ENCODE measurements at places on chromosomes 12 and 14.

- no peak for DNase-seq
Measured at GRCh38 chr14:76576047-76576741, 185.1 kb upstream of the VASH1 start.

GRCh38 chr12:105204916-105205315 lies 31.1 kb downstream of the APPL2 start:
- DNase-seq = no peak

DNA sequence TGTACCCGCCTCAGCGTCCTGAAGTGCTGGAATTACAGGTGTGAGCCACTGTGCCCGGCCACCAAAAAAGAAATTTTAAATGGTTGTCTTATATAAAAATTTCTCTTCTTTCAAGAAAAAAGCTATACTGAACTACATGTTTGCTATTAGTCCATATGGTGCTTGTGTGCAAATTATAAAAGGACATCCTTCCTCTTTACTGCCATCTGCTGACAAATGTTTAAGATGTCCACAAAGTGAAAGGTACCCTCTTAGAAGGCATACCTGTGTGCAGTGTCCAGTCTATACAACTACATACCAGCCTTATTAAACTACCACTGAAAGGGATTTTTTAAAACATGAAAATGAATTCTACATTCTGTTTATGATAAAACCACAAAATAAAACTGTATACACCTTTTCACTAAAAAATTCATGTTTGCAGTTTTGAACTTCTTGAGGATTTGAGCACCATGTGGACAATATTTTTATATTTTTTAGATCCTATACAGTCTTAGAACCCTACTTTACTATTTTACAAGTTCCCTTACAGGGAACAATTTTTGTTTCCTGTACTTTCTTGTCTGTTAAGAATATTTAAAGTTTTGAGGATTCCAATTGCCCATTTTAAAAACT lies 32.8 kb upstream of the TOMM20L start:
- DNase-seq = no peak

DNA sequence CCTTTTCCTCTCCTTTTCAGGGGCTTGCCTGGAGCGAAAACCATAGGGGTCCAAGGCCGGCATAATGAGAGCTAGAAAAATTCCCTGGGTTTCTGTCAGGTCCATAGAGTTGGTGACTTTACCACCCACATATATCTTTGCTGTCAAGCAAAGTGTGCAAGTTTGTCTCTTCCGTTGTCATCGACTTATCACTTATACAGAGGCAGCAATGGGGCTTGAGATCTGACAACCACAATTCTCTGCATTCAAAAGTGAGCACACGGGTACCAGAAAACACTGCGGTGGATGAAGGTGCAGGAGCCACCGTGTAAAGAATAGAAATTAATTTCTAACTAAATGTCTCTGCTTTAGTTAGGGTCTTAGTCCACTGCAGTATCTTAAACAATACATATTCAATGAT lies 162.3 kb downstream of the DAD1 start:
- DNase-seq = no peak

GRCh38 chr12:47277972-47278448 lies 198.3 kb upstream of the AMIGO2 start:
- DNase-seq = no peak

DNA sequence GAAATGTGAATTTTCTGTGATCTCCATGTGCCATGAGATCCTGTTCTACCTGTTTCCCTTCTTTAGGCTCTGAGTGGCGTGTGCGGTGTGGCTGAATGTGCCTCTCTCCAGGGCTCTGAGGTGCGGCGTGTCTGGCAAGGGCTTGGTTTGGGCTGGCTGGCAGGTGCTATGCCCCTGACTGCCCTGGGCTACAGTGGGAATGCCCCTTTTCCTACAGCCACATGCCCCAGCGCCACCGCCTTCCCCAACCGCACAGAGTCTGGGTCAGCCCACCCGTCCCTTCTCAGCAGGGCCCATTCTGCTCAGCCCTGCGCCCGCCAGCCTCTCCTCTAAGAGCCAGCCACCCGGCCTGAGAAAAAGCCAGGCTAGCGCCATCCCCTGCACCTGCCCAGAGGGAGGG lies 24.7 kb downstream of the BTBD6 start:
- no peak for DNase-seq
